ENCODE measurements at places on chromosomes 4 and X.

DNA sequence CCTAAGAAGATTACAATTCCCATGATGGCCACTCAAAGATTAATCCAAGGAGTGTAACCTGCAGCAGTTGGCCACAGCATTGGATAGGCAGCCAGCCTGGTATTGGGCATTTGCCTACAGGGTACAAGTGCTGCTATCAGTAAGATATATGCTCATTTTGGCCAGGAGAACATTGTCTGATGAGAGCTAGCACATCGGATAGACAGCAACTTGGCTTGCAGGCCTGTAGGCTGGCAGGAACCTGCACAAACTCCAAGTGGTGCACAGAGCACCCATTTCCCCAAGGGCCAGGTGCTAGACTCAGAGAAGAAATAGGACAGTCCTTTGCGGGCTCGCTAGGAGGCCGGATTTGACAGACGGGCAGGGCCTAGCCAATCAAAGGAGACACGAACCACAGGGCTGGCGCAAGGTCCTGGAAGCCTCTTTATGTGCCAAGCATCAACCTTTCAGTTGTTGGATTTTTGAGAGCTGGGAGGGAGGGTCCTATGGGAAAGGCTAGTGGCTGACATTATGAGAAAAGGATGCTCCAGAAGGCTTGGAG is 11.7 kb upstream of the AP1AR start:
- DNase-seq = no peak

GRCh38 chr4:122747883-122748282 is 15.4 kb downstream of the BBS12 start:
- DNase-seq = no peak

- no peak for DNase-seq
These were observed 574.2 kb upstream of the CPEB2 start for GRCh38 chr4:14428125-14428524.

- DNase-seq = no peak
These were observed 37.8 kb downstream of the TRMT44 start for GRCh38 chr4:8478371-8478770.

DNA sequence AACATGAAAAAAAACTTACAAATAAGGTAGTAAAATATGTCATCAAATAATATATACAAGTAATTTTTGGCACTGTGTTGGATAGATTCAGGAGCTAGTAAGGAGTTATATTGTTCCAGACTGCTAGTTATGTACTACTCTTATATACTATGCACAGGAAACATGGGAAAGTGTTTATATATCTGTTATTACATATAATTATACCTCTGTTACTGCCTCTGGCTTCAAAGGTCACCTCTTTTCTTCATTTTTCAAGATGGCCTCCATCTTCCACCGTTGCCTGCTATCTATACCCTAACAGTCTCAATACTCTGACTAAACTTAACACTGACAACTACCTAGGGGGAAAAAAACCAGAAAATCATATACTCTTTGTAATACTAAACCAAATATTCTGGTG is 29.5 kb downstream of the LIN54 start:
- DNase-seq = no peak

DNA sequence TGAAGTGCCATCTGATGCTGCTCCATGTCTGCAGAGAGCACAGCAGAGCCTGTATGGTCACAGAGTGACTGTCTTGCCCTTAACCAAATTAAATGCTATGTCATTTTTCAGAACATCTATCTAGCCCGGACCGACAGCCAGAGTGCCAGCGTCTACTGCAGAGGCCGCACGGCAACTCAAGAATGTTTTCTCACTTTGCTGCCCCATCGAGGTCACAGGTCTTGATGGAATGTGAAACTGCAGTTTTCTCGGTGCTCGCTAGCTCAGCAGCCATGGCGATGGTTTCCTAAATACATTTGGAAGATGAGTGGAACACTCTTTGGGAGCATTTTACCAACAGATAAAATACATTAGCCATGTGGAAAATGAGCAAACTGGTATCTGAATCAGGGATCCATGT is 125.7 kb downstream of the ENPP6 start:
- no peak for DNase-seq

DNA sequence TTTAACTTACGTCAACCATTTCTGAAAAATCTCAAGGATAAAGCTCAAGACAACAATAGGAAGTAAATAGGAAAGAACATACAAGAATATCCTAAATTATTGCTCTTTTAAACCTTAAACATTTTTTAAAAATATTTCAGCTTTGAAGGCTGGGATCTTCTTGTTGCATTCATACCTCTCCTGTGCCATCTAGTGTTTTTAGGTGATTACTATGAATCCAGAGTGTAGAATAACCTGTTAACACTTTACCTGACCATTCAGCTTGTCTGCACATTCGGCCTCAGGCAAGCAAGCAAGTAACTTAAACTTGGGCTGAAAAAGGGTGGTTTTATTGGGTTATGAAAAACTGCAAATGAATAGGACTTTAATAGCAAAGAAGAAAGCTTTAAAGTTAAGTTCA is 507.8 kb upstream of the INTU start:
- DNase-seq = no peak

DNA sequence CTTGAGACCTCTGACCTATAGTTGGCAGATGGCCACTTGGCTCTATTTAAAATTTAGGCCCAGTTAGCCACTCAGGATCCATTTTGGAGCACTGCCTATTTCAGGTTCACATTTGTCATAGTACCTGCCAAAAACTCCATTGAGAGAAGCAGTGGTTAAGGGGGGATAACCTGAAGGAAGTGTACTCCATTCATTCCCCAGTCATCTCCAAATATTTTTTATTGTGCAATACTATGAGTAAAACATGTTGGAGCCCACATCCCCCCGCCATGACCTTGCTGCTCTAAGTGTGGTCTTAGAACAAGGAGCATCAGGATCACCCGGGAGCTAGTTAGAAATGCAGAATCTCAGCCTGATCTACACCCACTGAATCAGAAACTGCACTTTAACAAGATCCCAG is 21.1 kb downstream of the PLP1 start:
- DNase-seq = no peak

- DNase-seq = peak; percentile 68
These were observed at the start of gene SLIT2 for GRCh38 chr4:20251796-20252655. Gene SLIT2 (plus strand): TSS chr4:20251905. CDS start chr4:20253816, 1,911 bp downstream.

DNA sequence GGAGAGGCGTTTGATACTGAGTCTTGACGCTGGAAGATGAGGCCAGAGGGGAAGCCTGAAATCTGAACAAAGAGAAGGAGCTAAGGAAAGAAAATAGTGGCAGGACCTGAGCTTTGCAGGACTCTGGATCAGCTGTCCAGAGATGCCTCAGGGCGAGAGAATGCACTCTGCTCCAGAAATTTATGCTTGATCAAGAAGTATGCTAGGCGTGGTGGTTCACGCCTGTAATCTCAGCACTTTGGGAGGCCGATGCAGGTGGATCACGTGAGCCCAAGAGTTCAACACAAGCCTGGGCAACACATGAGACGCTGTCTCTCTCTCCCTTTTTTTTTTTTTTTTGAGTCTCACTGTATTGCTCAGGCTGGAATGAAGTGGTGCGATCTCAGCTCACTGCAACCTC is 1.9 kb downstream of the TRIM75 start:
- no peak for DNase-seq

GRCh38 chr4:67616478-67616877 is 58.0 kb downstream of the STAP1 start:
- DNase-seq = no peak

DNA sequence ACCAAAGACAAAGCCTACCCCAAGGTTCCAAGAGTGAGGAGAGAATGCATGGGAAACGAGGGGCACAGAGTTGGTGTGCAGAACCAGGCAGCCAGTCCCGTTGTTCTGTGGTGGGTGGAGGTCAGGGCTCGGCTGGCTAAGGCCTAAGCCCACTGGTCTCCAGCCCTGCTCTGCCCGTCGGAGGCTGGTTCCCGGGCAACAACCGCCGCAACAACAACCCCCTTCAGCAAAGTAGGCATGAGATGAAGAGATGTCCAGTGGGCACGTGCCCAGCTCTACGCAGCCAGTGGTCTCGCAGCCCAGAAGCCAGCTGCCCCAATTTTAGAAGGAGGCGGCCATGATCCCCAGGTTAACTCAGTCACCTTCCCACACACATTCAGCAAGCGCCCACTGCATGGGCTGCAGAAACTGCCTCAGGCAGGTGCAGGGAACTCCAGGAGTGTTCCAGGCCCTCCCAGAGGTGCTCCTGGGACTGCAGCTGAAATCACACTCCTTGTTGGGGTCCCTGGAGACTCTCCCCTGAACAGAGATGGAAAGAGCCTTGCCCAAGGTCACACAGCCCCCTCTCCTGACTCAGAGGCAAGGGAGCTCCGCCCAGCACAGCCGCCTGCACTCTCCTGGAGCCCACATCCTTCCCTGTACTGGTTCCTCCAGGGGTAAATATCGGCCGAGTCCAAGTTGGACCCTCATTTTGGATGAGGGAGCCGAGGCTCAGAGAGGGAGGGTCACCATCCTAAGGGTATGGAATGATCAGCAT is 25.4 kb upstream of the HTRA3 start:
- no peak for DNase-seq

DNA sequence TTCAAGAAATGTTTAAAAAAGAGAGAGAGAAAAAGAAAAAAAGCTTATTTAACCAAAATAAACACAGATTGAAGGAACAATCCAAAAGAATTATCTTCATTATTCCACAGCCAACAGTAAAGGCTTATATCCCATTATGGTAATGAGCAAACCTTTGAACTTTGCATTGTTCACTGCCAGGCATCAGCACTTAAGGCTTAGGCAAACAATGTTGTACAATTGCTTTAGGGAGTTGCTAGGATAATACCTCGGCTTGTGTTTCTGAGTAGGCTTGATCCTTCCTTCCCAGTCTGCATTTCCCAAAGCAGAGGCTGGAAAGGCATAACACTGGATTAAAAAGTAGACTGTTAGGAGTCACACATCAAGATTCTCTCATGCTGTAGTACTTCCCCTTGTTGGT is 352.7 kb upstream of the IGFBP7 start:
- DNase-seq = no peak

DNA sequence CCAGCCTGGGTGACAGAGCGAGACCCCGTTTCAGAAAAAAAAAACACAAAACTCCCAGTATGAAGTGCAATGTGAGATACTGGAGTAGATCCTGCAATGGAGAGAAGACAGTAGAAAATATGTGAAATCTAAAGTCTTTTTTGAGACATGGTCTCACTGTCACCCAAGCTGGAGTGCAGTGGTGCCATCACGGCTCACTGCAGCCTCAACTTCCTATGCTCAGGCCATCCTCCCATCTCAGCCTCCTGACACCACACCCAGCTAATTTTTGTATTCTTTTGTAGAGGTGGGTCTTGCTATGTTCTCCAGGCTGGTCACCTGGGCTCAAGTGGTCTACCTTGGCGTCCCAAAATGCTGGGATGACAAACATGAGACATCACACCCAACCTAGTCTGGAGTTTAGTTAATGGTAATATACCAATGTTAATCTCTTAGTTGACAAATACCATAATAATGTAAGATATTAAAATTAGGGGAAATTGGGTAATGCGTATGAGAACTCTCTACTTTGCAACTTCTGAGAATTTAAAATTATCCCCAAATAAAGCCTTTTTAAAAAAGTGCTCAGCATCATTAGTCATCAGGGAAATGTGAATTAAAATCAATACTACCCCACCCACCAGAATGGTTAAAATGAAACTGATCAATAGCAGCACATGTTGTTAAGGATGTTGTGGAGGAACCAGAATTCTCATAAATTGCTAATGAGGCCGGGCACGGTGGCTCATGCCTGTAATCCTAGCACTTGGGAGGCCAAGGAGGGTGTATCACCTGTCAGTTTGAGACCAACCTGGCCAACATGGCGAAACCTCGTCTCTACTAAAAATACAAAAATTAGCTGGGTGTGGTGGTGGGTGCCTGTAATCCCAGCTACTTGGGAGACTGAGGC is 15.0 kb downstream of the RBMX start:
- DNase-seq = no peak

DNA sequence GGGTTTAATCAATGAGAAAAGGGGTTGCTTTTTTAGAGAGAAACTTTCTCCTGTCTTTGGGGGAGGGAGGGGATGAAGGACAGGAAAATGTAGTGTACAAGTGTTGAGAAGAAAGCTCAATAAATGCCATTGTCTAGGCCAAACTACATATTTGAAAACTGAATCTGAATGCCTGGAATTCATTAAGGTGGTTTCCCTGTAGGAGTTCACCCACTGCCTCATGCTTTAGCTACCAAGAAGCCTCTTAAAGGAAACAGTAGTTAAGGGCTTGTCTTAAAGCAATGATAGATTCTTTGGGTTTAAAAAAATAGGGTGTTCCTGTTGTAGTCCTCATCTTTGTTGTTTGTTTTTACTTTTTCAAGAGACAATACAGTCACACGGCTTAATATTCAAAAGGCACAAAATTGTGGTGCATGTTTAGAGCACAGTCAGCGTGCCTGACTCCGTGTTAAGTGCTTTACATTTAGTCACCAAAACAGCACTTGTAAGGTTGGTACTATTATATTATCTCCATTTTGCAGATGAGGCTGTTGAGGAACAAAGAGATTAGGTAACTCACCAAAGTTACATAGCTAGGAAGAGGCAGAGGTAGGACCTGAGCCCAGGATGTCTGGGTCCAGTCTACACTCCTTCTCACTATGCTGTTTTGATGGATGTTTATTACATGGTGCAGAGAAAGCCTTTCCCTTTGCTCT is 46.0 kb downstream of the FNIP2 start:
- DNase-seq = no peak

DNA sequence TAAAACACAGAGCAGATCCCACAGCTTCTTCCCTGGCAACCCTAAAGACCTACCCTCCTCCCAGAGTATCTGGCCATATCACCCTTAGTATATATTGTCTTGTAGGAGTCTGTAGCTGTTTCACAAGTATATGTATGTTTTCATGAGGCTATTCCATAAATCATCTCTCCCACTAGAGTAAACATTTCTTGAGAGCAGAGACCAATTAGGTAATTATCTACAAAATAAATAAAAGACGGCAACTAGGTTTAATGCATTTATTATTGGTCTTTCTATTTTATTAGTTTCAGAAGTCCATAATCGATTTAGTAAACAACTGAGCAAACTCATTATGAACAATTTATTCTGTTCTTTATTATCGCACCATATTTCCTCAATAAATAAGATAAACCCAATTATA is 7.0 kb downstream of the ACOT9 start:
- no peak for DNase-seq

- no peak for DNase-seq
These were observed 1532.4 kb upstream of the TENM3 start for GRCh38 chr4:180710628-180711337.

- no peak for DNase-seq
These were observed 349.9 kb upstream of the KLF3 start for GRCh38 chr4:38313999-38314561.

GRCh38 chrX:45513042-45513441 is 312.4 kb upstream of the DIPK2B start:
- no peak for DNase-seq

DNA sequence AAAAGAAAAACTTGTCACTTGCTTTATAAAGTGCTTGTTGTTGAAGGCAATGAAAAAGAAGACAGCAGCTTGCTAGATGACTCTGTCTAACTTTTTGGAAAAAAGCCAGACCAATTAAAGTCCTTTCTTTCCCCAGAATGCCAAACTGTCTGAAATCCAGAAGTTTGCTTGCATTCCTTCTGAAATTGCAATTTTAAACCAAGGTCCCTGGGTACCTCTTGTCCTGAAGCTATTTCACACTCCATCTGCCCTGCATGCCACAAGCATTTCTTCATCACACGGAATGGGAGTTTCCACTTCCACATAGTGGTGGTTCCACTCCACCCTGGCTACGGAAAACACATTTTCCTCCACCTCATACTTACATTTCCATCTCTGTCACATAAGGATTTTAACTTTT is 101.0 kb downstream of the PAPSS1 start:
- no peak for DNase-seq

- no peak for DNase-seq
These were observed 332.4 kb downstream of the BCOR start for GRCh38 chrX:39765327-39765726.

- no peak for DNase-seq
These were observed 46.2 kb downstream of the GUCY1B1 start for GRCh38 chr4:155805016-155805415.

GRCh38 chrX:144916785-144917184 is 330.5 kb upstream of the SPANXN1 start:
- no peak for DNase-seq
